Activated T-cell treated with anti-CD3 and anti-CD28 coated beads for 24 hours (primary cell): ENCODE measurements at places on chromosomes 1 and 21.

- no peak for DNase-seq
Observed at GRCh38 chr1:53728702-53729455, 10.1 kb downstream of the GLIS1 start.

DNA sequence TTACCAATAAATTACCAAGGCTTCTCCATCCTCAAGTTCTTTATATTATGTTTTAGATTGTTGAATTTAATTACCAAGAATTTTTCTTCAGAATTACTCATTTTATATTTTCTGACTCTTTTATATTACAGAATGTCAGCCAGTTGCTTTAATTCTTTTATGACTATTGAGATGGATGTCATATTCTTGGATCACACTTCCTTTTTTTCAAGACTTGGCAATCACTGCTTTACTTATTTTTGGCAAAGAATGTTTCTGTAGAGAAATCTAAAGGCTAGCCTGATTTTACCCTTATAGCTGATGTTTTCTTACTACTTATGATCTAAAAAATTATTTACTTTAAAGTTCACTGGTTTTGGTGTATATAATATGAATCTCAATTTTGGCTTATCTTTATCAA lies 721.1 kb upstream of the TMPRSS15 start:
- DNase-seq: no peak

DNA sequence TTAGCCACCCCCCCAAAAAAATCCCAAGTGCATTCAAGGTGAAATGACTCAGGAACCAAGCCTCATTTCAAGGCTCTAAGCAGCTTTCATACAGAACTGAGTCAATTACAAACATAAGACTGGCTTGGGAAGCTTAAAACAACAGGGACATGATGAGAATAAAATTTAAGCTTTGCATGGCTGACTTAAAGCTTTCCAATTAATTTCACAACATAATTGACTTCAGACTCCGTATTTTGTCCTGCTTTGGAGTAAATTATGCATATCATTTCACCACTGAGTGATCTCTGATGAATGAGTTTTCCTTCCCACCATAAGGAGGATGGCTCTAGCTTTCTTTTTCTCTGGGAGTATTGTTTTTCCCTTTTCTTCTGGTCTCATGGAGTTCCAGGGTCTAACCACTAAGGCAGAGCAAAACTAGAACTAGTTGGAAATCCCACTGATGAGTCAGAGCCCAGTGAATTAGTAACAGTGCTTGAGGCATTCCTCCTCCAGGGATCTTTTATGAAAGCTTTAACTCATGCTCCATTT lies 72.8 kb downstream of the XCL2 start:
- DNase-seq: no peak

- DNase-seq: no peak
Observed at GRCh38 chr1:153832293-153832692, 57.1 kb downstream of the SLC27A3 start.

- no peak for DNase-seq
Observed at GRCh38 chr1:226704169-226704937, 34.7 kb downstream of the ITPKB start.

DNA sequence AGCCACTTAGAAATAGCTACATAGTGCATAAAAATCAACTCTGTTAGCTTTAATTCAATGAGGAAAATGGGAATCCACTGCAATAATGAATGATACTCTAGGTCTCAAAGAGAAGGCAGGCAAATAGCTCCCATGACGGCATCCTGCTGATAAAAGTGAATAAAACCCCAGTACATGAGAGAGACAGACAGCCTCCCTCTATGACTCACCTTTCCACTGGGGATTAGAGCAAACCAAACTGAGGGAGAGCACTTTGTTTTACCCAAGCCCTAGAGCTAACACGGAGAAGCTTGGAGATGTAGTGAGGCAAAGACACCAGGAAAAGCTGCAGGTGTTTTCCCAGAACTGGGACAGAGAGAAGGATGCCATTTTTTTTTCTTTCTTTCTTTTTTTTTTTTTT lies 621.9 kb downstream of the LRRIQ3 start:
- no peak for DNase-seq

DNA sequence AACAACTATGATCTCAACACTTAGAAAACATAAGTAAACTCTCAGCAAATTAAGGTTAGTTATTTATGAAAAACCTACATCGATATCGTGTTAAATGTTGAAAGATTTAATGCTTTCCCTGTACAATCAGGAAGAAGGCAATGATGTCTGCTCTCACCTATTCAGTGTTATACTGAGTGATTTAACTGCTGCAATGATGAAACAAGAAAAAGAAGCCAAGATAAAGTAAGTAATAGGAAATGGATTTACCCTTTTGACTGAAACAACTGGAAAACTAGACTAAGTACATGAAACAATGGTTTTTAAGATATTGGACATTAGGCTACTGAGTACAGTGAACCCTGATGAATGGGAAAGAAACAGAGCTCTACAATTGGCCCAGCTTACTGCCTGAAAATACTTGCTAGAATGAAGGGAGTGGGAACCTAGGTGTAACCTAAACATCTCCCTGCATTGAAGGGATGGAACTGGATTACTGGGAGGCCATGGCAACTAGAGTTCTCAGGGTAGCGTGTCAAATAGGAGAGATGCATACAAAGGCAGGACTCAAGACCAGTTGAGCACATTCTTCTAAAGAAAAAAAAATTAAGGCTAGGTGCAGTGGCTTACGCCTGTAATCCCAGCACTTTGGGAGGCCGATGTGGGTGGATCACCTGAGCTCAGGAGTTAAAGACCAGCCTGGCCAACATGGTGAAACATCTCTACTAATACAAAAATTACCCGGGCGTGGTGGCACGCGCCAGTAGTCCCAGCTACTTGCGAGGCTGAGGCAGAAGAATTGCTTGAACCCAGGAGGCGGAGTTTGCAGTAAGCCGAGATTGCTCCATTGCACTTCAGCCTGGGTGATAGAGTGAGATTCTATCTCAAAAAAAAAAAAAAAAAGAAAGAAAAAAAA lies 37.3 kb downstream of the SNRPE start:
- DNase-seq: no peak

GRCh38 chr1:236980673-236981072 lies 23.6 kb downstream of the MT1HL1 start:
- DNase-seq: no peak

- no peak for DNase-seq
Observed at GRCh38 chr1:164473544-164473943, 85.4 kb upstream of the PBX1 start.

DNA sequence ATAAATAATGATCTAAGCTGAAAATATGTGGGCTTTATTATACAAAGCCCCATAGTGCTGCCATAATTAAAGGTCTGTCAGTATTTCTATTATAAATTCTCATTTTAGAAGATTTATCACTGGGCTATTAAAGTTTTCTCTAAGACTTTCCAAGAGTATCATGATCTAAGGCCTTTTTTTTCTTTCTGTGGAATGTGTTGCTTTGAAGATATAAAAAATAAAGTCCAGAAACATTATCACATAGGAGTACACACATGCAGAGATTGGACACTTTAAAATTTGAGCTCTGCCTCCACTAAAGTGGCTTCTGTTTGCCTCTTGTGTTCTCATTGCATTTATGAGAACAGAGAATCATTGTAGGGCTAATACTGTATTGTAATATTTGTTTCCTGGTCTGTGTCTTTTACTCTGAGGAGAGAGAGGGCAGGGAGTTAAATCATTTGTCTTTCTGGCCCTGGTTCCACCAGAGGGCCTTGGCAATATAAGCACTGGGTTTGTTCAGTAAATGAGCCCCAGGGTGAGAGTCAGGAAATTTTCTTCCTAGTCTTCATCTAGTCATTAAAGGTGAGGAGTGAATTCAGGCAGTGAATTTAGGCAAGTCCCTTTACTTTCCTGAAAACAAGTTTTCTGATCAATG lies 70.2 kb downstream of the NFIA start:
- DNase-seq: no peak

- no peak for DNase-seq
Observed at GRCh38 chr1:151444783-151445177, 14.5 kb downstream of the POGZ start.

GRCh38 chr21:38315122-38315521 lies 58.3 kb downstream of the KCNJ15 start:
- DNase-seq: no peak

DNA sequence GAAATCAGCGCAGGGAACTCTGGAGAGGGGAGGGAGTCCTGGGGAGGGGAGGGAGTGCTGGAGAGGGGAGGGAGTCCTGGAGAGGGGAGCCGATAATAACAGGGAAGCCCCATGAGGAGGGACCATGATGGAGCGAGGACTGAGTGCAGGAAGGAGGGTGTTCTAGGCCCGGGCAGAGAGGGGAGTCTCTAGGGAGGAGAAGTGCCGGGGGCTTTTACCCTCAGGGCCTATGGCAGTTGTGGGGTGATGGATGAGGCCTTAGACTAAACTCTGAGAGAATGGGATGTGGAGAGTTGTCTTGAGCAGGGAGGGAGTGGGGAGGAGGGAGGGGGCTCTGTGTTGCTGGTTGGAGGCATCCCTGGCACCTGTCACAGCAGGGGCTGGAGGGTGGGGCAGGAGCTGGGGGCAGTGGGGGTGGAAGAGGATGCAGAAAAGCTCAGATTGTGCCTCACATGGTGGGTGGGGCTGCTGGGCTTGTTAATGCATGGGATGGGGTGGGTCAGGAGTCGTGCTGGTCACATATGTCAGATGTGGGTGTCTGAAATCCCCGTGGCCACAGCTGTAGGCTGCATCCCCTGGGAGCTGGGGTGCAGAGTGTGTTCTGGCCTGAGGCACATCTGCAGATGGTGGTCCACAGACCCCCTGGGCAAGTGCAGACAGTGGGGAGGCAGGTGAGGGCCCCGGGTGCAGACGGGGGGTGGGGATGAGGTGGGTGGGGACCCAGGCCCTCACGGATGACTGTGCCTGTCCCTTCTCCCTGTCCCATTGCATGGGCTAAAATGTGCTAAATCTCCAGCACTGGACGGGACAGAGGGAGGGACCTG lies 88.4 kb upstream of the COL6A1 start:
- DNase-seq: no peak

DNA sequence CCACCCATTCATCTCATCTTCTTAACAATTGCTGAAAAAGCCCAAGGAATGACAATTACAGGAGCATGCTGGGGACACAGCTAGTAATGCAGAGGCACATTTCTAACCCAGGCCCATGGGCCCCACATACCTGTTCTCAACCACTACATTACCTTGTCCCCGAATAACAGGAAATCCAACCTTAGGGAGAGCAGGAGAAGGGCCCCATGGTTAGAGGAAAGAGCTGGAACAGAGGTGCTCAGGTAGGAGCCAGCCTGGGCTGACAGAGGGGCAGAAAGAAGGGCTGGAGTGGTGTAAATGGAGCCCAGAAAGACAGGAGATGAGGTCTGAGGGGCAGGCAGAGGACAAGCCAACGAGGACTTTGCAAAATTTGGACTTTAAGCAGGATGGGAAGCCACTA lies 11.4 kb upstream of the S100A8 start:
- DNase-seq: no peak

- DNase-seq: no peak
Observed at GRCh38 chr1:215704089-215704860, 137.2 kb downstream of the KCTD3 start.

DNA sequence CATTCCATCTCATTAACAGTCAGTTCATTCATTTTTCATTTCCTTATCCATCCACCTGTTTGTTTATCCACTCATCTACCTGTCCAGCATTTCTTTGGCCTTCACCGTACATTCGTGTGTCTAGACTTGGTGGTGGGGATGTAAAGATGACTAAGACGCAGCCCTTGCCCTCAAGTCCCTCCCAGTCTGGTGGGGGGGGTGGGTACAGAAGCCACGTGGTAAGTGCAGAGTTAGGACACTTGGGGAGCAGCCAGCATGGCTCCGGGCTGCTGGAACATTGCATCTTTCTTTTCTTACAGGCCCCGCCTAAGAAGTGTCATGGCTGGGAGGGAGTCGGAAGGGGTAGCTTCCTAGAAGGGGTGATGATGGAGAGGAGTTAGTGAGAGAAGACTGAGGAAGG lies 17.2 kb downstream of the KIF26B start:
- no peak for DNase-seq

DNA sequence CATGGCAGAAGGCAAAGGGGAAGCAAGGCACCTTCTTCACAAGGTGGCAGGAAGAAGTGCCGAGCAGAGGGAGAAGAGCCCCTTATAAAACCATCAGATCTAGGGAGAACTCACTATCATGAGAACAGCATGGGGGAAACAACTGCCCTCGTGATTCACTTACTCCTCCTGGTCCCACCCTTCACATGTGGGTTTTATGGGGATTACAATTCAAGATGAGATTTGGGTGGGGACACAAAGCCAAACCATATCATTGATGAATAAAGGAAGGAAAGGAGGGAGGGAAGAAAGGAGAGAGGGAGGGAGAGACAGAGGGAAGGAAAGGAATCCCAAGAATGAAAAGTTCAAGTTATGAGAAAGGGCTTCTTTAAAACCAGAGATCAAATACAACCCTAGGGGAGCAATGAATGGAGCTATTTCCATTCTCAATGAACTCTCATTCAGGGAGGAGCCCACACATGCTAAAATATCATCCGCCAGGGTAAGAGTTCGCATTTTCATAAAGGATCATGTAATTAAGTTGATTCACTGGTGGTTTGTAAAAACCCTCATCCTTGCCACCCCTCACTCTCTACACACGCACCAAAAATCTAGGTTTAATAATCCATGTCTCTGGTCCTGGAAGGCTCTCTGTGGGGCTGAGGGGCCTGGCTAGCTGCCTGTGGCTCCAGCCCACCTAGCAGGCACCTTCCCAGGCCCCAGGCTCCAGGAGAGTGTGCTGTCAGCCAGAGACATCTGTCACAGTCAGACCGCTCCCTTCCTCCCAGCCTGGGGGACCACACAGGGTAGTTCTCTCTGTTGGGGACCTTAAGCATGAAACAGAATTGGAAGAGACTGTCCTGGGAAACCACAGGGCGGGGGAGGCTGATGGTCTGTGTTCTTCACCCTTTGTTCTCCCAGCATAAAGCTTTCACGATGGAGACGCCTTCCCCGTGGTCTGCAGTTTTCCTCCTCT lies 94.0 kb downstream of the CCDC185 start:
- no peak for DNase-seq

GRCh38 chr1:71577451-71578131 lies 496.8 kb upstream of the ZRANB2 start:
- no peak for DNase-seq

DNA sequence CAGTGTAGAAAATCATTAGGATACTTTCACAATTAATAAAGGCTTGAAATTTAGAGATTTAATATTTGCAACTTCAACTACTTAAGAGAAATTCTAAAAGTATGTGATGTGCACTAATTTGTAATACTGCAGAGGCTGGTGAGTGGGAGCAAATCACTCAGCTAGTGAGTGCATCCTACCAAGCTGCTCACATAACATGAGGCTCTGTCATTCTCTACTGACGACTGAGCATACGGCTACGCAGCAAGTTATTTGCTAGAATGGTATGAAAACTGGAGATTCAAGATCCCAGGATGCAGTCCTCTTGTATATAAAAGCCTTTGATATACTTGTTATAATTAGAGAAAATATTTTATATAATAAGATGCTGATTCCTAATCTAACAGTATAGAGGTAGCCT lies 90.1 kb downstream of the ATP1B1 start:
- DNase-seq: no peak
